Hematopoietic multipotent progenitor cell treated with erythropoietin and hydrocortisone succinate and interleukin-3 and kit ligand, for 8 days (in vitro differentiated cells): ENCODE measurements at places on chromosomes 6 and 20.

DNA sequence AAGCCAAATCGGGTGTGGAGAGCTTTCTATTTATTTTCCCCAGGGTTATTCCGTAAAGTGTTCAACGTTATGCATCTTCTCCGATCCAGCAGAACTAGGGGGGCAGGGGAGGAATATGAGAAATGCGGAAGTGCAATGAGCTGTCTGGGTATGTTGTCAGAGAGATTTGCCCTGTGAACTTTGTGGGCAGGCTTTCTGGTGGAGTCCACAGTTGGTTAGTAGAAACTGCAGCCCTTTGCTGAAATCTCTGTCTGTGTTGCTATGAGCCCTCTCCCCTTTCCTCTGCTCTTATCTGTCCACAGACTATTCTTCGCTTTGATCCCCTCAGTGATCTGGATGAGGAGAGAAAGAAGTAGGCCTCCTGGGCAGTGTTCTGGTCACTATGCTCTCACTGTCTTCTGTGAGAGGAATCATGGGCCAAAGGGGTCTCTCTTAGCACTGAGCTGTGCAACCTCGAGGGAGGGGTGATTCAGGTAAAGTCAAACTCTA is 158.9 kb upstream of the FUT9 start:
- DNase-seq: no peak

- no peak for DNase-seq
Observed at GRCh38 chr6:168134560-168135201, 55.7 kb upstream of the FRMD1 start.

DNA sequence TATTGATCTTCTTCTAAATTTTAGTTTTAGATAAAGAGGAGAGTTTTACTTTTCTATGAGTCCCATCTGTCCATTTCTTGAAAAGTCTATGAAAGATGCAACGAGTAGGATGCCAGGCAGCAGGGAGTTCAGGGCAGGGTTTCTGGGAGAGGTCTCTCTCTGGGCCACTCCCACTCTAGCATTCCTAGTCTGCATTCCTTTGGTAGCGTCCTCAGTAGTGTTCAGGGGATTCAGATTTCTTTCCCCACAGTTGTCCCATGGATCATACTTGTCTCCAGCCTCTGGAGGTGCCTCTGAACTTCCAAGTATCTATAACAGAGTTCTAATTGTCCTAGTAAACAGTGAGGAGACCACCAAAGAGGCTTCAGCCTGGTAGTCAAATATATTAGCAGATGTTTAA is 225.3 kb downstream of the RIMS1 start:
- DNase-seq: no peak

GRCh38 chr20:4511776-4512175 is 209.9 kb upstream of the PRND start:
- DNase-seq: no peak

- no peak for DNase-seq
Observed at GRCh38 chr20:50508171-50508755, 1.9 kb upstream of the PTPN1 start.

DNA sequence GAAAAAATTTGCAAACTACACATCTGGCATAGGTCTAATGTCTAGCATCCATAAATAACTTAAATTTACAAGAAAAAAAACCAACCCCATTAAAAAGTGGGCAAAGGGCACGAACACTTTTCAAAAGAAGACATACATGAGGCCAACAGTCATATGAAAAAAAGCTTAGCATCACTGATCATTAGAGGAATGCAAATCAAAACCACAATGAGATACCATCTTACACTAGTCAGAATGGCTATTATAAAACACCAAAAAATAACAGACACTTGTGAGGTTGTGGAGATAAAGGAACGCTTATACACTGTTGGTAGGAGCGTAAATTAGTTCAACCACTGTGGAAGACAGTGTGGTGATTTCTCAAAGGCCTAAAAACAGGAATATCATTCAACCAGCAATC is 33.7 kb upstream of the EPB41L2 start:
- no peak for DNase-seq

DNA sequence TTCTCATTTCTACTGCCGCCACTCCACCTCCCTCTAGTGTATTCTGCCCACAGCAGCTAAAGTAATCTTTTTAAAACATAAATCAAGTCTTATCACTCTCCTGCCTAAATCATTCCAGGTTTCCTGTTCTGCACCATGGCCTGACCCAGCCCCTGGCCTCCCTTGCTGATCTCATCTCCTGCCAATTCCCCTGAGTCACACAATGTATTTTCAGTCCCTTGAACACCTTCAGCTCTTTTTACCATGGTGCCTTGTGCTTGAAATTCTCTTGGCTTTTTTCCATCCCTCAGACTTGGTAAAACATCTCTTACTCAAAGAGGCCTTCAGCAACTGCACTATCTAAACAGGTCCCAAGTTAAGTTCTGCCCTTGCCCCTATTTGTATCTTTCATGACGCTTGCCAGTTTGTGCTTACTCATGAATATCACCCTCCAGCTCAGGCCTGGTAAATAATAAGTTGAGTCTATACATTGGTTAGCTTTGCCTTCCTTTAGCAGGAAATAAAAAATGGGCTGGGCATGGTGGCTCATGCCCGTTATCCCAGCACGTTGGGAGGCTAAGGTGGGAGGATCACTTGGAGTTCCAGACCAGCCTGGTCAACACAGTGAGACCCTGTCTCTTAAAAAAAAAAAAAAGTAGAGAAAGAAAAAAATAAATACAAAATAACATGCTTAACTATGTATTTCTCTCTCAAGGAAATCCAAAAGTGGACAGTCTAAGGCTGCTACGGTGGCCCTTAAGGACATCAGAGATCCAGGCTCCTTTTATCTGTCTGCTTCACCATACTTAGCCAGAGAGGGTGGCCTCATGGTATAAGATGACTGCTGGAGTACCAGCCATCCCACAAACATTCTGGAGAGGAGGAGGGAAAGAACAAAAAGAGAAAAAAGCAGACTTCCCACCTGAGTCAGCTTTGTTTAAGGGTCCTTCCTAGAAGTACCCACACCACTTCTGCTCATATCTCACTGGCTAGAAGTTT is 62.2 kb downstream of the ARFGEF2 start:
- no peak for DNase-seq

- no peak for DNase-seq
Observed at GRCh38 chr20:58198901-58199355, 29.5 kb downstream of the ANKRD60 start.

GRCh38 chr6:25478973-25479372 is 173.0 kb upstream of the SCGN start:
- peak; percentile 16 for DNase-seq

DNA sequence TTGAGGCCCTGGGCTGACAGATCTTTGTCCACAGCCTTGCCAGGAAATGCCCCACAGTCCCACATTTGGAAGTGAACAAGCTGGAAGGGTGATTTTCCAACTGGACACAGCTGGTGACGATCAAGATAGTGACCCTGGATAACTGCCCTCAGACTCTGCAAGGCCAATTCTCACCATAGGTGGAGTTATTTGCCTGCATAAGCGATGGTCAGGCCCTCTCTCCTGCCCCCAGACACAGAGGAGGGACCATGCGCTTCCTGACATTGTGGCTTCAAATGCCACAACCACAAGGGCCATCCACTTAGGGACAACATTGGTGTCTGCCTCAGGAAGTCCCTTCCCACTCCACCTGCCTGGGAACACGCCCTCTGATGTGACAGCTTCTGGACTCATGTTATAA is 96.0 kb downstream of the JPH2 start:
- DNase-seq: no peak

DNA sequence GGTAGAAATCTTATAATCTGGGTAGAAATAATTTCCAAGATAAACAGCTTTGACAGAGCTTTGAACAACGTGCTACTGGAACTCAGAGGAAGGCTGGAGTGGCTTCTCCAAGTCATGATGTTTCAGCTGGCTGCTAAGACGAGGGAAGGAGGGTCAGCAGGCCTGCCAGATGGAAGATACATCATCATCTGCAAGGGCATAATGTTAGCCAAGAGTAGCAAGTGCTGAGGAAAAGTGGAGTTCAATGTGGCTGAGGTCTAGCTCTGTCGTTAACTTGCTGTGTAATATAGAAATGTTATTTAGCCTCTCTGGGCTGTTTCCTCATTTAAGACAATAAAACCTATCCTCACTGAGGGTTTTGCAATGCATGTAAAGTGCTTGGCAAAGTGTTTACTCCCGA is 35.1 kb downstream of the RGS17 start:
- no peak for DNase-seq

- no peak for DNase-seq
Observed at GRCh38 chr6:56005426-56005825, 130.0 kb upstream of the BMP5 start.

DNA sequence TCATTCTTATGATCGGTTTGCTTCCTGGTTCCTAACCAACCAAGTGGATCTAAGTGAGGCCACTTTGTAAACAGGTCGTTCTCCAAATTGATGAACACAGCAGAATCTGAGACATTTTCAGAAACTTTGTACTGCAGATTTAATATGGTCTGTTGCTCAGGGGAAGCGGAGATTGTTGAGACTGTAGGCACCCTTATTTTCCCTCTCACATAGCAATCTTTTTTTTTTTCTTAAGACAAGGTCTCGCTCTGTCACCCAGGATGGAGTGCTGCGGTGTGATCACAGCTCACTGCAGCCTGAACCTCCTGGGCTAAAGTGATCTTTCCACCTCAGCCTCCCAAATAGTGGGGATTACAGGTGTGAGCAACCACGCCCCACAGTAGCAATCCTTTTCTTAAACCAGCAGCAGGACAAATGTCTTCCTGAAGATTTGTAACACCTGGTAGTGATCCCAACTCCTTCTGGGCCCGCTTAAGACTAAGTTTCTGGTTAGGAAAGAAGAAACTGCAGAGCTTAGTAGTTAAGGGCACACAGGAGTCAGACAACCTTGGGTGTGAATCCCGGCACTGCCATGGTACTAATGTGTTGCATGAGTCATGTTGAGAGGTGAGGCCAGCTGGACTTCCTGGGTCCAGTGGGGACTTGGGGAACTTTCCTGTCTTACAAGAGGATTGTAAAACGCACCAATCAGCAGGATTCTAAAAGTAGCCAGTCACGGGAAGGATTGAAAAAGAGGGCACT is 48.4 kb upstream of the EZR start:
- DNase-seq: no peak

DNA sequence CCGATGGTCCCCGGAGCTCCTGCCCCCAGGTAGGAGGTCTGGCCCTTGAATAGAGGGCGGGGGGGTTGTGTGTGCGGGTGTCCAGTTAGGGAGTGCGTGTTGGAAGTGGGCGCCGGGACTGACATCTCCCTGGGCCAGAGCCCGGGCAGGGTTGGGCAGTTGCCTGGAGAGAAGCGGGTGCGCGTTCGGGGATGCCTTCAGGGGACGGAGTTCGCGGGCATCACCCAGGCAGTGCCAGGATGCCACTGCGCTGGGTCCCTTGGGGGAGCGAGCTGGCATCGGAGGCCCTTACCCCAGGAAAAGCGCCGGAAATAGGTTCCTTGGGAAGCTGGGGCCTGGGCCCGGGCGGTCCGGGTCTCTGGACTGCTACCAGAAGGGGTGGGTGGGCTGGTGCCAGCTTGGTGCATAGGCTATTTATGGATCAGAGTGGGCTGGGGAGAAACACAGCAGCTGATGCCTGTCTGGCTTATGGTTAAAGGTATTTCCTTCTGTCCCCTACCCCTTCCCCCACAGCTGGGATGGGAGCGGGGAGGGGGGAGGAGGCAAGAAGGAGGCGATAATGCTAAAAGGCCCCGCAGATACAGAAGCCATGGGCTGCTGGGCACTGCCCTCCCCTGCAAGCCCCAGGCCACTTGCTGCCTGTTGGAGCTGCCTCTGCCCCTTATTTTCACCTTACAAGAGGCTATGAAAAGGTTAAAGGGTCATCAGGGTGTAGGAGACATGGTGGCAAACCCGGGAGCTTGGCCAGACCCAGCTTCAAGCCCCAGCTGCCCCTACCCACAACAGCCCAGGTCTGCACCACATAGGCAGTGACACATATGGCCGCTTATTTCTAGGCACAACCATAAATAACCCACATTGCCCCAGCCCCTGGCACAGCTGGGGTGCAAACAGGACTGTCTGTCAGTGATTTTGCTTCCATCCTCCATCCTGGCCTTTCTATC is 638 bp downstream of the PACSIN1 start:
- no peak for DNase-seq

GRCh38 chr20:9493803-9494202 is 20.6 kb upstream of the LAMP5 start:
- no peak for DNase-seq

GRCh38 chr20:20435453-20435852 is 67.5 kb downstream of the INSM1 start:
- no peak for DNase-seq

DNA sequence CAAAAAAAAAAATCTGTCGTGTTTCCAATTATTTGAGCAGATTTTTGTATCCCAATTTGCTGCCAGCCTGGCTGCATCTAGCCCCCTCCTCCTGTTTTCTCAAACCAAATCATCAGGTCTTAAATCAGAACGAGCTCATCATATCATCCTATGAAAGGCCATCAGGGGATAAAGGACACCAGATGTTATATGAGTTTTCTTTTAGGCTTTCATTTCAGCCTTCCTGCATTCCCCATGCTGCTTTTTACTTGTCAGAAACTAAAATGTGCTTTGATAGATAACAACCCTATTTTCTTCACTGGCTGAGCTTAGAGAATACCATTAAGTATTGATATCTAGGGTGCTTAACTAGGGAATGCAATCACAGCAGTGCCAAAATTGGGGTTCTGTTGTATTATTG is 968.4 kb upstream of the SLC35B3 start:
- no peak for DNase-seq

DNA sequence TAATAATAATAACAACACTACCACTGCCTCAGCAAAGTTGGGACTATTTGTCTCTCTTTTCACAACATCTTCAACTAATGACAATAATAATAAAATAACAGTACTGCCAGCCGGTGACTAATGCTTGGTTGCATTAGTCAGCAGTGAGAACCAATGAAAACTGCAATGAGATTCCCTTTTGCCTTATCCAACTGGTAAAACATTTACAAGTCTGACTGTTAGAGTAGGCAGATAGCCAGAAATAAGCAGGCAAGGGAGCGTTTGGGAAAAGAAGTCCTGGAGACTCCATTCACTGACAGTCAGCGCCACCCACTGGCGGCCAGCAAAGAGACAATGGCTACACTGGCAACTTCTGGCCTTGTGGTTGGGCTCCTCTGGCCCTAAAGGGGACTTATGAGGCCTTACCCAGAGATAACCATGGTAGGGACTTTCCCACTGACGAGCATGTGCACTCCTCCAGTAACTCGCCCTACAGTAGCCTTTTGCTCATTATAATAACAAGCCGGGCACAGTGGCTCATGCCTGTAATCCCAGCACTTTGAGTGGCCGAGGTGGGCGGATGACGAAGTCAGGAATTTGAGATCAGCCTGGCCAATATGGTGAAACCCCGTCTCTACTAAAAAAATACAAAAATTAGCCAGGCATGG is 3.4 kb upstream of the NSFL1C start:
- peak; percentile 86 for DNase-seq
